Glutamatergic neuron (in vitro differentiated cells): ENCODE measurements at places on chromosomes 2 and 18. TPM values are rescaled to one million over a fixed set of nuclear protein-coding genes. Genes with fewer than 3 reads are reported as not detected.

TNFRSF11A gene
- 1.2 TPM for total RNA-seq

FSHR gene
- not detected for total RNA-seq

UGT1A6 gene
- total RNA-seq, result not detected

ANKRD30BL gene
- total RNA-seq, result 0.29 TPM

PPP4R3B gene
- 55.0 TPM for total RNA-seq

ZNF396 gene
- 2.1 TPM for total RNA-seq

TCF23 gene
- not detected for total RNA-seq

PDCL3 gene
- total RNA-seq, result 24.9 TPM

LAPTM4A gene
- 147 TPM for total RNA-seq

MAT2A gene
- 302 TPM for total RNA-seq

CRYGC gene
- total RNA-seq, result not detected

SGPP2 gene
- total RNA-seq, result 2.1 TPM

GALNT5 gene
- total RNA-seq, result 0.10 TPM

CFAP65 gene
- 1.1 TPM for total RNA-seq

PAX3 gene
- total RNA-seq, result 31.2 TPM

RBM44 gene
- 1.3 TPM for total RNA-seq

SLC25A12 gene
- total RNA-seq, result 30.4 TPM

SERPINB5 gene
- total RNA-seq, result not detected

CLEC4F gene
- 0.66 TPM for total RNA-seq

ACVR1 gene
- 36.3 TPM for total RNA-seq

GREB1L gene
- 154 TPM for total RNA-seq

SCG2 gene
- 38.7 TPM for total RNA-seq

IL18R1 gene
- not detected for total RNA-seq

TTC39C gene
- 29.2 TPM for total RNA-seq

OTOS gene
- not detected for total RNA-seq

ERBB4 gene
- 1.8 TPM for total RNA-seq

RGPD3 gene
- total RNA-seq, result 0.27 TPM

C2orf81 gene
- 3.7 TPM for total RNA-seq
